ENCODE measurements at places on chromosomes 4 and X.

- no peak for ATAC-seq
Measured at GRCh38 chr4:22488106-22488505, 27.8 kb downstream of the ADGRA3 start.

GRCh38 chrX:18146954-18147353 lies 73.7 kb downstream of the BEND2 start:
- ATAC-seq, result no peak

- peak; percentile 26 for ATAC-seq
Measured at GRCh38 chr4:152936446-152937335, 568 bp downstream of the FHDC1 start.

- no peak for ATAC-seq
Measured at GRCh38 chrX:22159071-22159470, 113.6 kb upstream of the CBLL2 start.

DNA sequence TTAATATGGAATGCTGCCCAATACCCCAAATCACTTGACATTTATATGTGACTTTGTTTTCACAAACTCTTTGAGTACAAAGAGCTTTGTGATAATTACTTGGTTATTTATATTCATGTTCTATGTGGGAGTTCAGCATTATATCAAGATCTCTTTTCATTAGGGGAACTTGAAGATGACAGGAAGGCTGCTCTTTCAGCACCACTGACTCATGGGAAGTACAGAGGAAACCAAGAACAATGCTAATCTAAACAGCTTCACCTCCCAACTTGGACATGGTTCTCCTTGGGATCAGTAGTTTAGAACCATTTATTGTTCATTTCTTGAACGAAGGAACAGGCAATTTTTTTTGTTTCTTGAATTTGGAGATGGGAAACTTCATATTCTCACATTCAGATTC lies 184.0 kb upstream of the AFF2 start:
- no peak for ATAC-seq

- no peak for ATAC-seq
Measured at GRCh38 chrX:136025091-136025490, 39.9 kb downstream of the SLC9A6 start.

DNA sequence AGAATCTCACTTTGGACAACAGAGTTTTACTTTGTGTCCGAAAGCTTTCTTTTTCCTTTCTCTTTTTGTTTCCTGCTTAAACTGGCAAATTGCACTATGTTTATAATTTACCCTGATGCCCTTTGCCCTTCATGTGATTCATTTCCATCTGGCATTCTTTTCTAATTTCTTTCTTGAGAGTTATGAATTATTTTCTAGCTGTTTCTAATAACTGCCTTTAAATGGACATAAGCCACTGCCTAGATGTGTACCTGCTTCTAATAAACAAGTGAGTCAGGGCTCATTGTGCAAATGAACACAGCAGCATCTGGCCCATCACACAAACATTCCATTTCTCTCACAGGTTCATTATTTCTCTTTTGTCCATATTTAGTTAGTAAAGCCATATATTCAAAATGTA lies 242.3 kb upstream of the GPRIN3 start:
- ATAC-seq, result no peak
